ENCODE measurements at places on chromosomes 2 and 18. TPM values are rescaled to one million over a fixed set of nuclear protein-coding genes. Genes with fewer than 3 reads are reported as not detected.

Gene DIS3L2
- total RNA-seq, result 71.9 TPM

Gene LYPD6B
- 27.2 TPM for total RNA-seq

Gene SETBP1
- total RNA-seq, result 47.7 TPM

Gene CDK15
- total RNA-seq, result 6.8 TPM

Gene CCDC141
- 1.2 TPM for total RNA-seq

Gene FSHR
- not detected for total RNA-seq

Gene SLC9A2
- not detected for total RNA-seq

Gene SDC1
- total RNA-seq, result 45.5 TPM

Gene SIGLEC15
- not detected for total RNA-seq

- H3K27me3 ChIP-seq, result no peaks in the 10 kb centered on the region
- H3K36me3 ChIP-seq, result peaks cover 2% of the 10 kb centered on the region
- DNase-seq, result no peak
- H3K4me3 ChIP-seq, result no peak overlapping the region
Measured at GRCh38 chr18:34834897-34835296, 124.8 kb downstream of the DTNA start.

DNA sequence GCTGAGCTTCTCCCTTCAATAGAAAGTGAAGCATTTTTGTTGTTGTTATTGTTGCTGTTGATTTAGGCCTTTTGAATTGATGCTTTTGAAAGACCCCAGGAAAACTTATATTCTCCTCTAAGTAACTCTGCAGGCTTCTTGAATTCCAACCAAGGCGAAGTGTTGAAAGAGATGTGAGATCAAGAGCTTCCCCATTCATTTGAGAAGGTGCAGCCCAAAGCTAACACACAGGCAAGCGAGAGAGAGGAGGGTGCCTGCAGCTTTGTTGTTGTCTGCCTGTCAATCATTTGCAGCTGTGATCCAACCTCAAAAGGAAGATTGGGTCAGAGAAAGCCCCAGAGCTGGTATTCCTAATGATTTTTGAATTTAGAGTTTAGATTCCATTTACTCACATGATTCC, 963.6 kb upstream of the CNTNAP5 start:
- H3K4me3 ChIP-seq, result no peak overlapping the region
- H3K27ac ChIP-seq, result no peak overlapping the region
- no peak for DNase-seq
- H3K27me3 ChIP-seq, result no peaks in the 10 kb centered on the region
- peaks cover 2% of the 10 kb centered on the region for H3K36me3 ChIP-seq

GRCh38 chr2:165640247-165640929, 153.7 kb downstream of the GALNT3 start:
- DNase-seq, result no peak
- no peaks in the 10 kb centered on the region for H3K27me3 ChIP-seq
- H3K4me1 ChIP-seq, result peaks cover 62% of the 10 kb centered on the region
- peak overlapping the region; percentile 69 for H3K27ac ChIP-seq

DNA sequence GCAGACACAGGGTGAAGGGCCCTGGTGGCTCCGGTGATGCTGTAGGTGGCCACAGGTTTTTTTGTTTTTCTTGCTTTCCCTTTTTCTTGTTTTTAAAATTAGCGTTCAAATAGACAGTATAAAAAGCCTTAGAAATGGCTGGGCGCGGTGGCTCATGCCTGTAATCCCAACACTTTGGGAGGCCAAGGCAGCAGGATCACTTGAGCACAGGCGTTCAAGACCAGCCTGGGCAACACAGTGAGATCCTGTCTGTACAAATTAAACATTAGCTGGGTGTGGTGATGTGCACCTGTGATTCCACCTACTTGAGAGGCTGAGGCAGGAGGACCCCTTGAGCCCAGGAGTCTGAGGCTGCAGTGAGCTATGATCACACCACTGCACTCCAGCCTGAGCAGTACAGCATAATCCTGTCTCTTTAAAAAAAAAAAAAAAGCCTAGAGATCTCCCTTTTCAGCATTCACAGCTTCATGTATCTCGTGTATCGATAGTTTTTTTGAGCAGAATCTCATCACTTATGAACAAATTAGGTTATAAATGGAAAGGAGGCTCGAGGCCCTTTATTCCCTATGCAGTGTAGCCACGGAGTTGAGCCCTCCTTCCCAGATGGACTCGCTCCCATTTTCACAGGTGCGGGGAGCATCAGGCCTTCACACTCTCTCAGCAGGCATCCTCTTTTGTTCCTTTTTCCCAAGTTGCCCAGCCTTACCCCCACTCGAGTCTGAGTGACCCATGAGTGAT, 50.8 kb downstream of the EMILIN2 start:
- H3K27me3 ChIP-seq, result no peaks in the 10 kb centered on the region
- peaks cover 28% of the 10 kb centered on the region for H3K4me1 ChIP-seq
- no peaks in the 10 kb centered on the region for H3K36me3 ChIP-seq
- H3K27ac ChIP-seq, result peak overlapping the region; percentile 56

- no peak for DNase-seq
- no peaks in the 10 kb centered on the region for H3K36me3 ChIP-seq
- no peak overlapping the region for H3K4me3 ChIP-seq
- H3K27ac ChIP-seq, result no peak overlapping the region
- no peaks in the 10 kb centered on the region for H3K4me1 ChIP-seq
- peaks cover 30% of the 10 kb centered on the region for H3K27me3 ChIP-seq
Measured at GRCh38 chr2:3741396-3741795, 38.0 kb downstream of the DCDC2C start.

- no peak for DNase-seq
- H3K27me3 ChIP-seq, result no peaks in the 10 kb centered on the region
- no peak overlapping the region for H3K4me3 ChIP-seq
Measured at GRCh38 chr2:134135793-134136192, 118.1 kb upstream of the MGAT5 start.

DNA sequence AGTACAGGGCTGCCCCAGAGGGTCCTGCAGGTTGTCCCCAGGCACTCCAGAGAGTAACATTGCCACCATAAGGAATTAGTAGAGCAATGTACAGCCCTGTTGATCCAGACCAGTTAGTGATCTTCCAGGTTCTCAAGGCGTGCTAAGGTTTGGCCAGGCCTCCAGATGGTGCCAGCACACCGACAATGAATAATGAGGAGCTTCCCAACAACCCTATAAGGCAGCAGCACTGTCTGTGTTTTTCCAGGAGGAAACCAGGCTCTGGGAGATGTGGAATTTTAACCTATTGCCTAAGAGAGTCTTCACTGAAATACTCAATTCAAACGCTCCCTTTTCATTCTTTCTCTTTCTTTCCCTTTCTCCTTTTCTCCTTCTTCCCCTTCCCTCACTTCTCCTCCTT, 122.1 kb downstream of the MGAT5 start:
- H3K27ac ChIP-seq, result no peak overlapping the region
- peaks cover 2% of the 10 kb centered on the region for H3K36me3 ChIP-seq
- no peak overlapping the region for H3K4me3 ChIP-seq

- peaks cover 36% of the 10 kb centered on the region for H3K4me1 ChIP-seq
- no peaks in the 10 kb centered on the region for H3K36me3 ChIP-seq
- no peak for DNase-seq
- peak overlapping the region; percentile 98 for H3K27ac ChIP-seq
- H3K27me3 ChIP-seq, result no peaks in the 10 kb centered on the region
Measured at GRCh38 chr2:189210250-189211087, 30.9 kb upstream of the COL5A2 start.

DNA sequence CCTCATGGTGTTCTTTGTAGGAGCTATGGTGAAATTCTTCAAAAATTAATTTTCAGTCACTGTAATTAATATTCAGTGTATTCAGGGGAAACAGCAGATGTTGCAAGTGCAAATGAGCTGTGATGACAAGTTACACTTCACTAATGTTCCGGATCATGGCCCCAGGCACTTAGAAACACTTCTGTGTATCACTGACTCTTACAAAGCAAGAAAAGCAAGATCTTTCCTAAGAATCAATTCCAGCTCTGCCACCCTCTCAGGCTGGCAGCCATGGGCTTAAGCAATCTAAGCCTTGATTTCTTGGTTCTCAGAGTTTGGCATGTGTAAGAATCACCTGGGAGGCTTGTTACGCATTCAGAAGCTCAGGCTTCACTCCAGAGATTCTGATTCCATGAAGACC, 78.0 kb downstream of the MARCHF4 start:
- H3K27ac ChIP-seq, result no peak overlapping the region
- peaks cover 6% of the 10 kb centered on the region for H3K27me3 ChIP-seq
- no peaks in the 10 kb centered on the region for H3K4me1 ChIP-seq

- no peak overlapping the region for H3K4me3 ChIP-seq
- no peak overlapping the region for H3K27ac ChIP-seq
- peaks cover 7% of the 10 kb centered on the region for H3K36me3 ChIP-seq
- no peak for DNase-seq
- H3K27me3 ChIP-seq, result no peaks in the 10 kb centered on the region
Measured at GRCh38 chr18:46452820-46453219, 204.2 kb downstream of the LOXHD1 start.

DNA sequence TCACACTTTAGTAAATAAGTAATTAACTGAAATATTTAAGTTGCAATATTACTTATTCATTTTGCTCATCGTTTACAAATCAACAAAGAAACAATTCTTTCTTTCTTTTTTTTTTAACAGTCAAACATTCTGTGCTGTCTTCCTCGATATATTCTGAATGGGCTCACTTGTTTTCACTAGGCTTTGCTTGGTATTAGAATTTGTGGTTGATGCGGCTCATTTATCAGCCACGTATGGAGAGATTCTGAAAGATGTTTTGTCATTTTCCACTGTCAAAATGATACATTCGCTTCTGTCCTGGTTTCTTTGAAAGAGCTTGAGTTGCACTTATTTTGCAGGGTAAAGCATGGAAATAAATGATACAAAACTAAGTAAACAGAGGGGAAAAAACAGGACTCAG, 323.7 kb downstream of the LRRTM1 start:
- no peaks in the 10 kb centered on the region for H3K36me3 ChIP-seq
- peaks cover under 1% of the 10 kb centered on the region for H3K4me1 ChIP-seq
- no peak overlapping the region for H3K4me3 ChIP-seq
- H3K27me3 ChIP-seq, result no peaks in the 10 kb centered on the region
- no peak overlapping the region for H3K27ac ChIP-seq

- H3K27ac ChIP-seq, result no peak overlapping the region
- no peak overlapping the region for H3K4me3 ChIP-seq
- H3K27me3 ChIP-seq, result no peaks in the 10 kb centered on the region
- DNase-seq, result no peak
Measured at GRCh38 chr2:67256892-67257291, 140.2 kb upstream of the ETAA1 start.

Measured in mesothelial cell of epicardium (in vitro differentiated cells).